ENCODE measurements at places on chromosomes 2 and 18.

DNA sequence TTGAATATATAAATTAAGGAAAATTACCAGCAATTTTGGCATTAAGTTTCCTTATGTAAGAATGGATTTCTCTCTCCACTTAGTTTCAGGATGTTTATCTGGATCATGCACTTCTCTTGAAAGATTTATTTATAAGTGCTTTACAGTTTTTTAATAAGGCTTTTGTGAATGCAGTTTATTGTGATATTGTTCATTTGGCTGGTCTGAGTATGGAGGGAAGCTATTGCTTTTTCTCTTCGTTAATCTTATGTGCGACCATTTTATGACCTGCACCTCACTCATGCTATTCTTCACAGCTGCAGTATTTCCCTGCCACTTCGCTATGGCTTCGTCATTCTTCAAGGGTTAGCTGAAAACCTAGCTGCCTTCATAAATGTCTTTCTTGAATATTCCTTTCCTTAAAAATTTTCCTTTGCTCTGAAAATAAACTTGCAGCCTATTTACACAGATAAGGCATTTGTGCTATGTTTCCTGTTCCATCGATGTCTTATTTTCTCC is 233.4 kb downstream of the SOCS6 start:
- no peak for DNase-seq

DNA sequence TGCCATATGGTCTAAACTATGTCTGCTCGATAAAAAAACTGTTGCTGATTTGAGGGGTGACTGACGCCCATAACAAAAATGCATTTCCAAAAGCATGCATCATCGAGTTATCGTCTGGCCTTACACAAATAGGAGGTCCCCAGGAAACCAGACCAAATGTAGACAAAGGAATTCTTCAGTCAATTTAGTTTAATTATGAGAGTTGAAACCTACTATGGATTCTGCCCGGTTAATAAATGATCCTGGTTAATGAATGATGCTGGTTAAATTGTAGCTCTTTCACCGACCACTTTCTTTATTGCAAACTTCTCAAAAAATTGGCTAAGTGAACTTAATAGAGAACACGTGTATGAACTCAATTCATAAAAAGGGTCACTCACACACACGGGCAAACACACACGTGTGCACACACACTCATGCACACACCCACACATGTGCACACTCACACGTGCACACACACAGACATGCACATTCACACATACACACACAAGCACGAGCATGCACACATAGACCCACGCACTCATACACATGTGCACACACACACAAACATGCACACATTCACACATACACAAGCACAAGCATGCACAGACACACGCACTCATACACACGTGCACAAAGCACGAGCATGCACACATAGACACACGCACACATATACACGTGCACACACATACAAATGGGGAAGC is 59.0 kb upstream of the SALL3 start:
- no peak for DNase-seq

- no peak for DNase-seq
These were observed 487.4 kb upstream of the ZEB2 start for GRCh38 chr2:145007093-145007959.

GRCh38 chr2:233060980-233061590 is 943 bp downstream of the INPP5D start:
- DNase-seq: no peak
